ENCODE measurements at places on chromosomes 6 and 20.

DNA sequence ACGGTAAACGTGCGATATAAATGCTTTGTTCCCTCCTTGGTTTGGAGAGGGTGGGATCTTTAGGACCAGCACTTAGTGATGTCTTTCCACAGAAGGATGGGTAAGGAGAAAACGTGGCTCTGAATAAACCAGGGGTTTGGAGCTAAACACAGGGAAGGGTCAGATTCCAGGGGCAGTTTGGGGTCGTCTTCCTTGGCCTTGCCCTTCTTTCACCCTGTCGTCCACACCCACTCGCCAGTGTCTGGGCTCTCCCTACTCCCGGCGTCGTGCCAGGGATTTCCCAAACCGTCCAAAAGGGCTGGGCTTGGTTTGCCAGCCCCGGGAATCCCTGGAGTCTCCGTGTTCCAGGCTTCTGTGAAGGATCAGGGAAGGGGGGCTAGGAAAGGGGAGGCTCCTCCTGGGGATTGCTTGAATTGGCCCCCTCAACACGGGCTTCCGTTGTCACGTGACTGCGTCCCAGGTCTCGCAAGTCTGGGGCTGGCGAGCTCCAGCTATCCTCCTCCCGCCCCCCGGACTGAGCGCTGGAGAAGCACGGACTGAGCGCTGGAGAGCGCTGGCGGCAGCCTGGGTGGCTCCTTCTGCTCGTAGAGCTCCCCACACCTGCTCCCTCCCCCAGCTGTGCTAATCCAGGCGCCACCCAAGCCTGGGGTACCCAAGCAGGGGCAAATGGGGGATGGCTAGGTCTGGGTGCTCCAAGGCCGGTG lies 9.4 kb upstream of the ARMC12 start:
- peak; percentile 54 for DNase-seq

DNA sequence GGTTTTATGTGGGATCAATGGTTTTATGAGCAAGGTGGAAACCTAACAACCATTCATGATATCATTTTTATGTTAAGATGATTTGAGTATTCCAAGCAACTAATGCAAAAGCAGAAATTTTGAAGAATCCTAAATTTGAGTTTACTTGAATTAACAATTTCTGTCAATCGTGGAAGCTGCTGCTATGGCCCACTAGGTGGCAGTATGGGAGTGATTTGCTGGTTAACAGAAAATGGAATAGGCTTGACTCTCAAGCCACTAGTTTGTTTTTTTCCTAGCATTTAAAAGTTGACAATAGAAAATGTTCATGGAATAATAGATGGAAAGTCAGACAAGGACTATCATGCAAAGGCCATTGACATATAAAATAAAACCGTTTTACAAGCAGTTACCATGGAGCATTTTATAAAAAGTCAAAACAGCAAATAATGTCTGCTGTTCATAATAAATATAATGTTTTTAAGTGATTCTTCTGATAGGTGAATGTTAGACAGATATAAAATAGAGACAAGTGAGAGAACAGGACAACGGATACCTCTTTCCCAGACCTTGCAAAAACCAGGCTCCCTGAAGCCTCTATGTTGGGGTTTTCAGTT lies 43.0 kb upstream of the TMEM200A start:
- peak; percentile 71 for DNase-seq

GRCh38 chr6:18792866-18793265 lies 405.7 kb downstream of the RNF144B start:
- no peak for DNase-seq

- no peak for DNase-seq
Observed at GRCh38 chr6:142411145-142411544, 109.3 kb downstream of the ADGRG6 start.

GRCh38 chr6:34953061-34954025 lies 64.3 kb downstream of the ANKS1A start:
- DNase-seq: no peak
